DMS 273 treated with DMSO at 0.1 percent for 48 hours (cell line): ENCODE measurements at places on chromosomes 6 and 20.

GRCh38 chr6:30396833-30397479, 52.0 kb downstream of the RPP21 start:
- DNase-seq, result no peak

DNA sequence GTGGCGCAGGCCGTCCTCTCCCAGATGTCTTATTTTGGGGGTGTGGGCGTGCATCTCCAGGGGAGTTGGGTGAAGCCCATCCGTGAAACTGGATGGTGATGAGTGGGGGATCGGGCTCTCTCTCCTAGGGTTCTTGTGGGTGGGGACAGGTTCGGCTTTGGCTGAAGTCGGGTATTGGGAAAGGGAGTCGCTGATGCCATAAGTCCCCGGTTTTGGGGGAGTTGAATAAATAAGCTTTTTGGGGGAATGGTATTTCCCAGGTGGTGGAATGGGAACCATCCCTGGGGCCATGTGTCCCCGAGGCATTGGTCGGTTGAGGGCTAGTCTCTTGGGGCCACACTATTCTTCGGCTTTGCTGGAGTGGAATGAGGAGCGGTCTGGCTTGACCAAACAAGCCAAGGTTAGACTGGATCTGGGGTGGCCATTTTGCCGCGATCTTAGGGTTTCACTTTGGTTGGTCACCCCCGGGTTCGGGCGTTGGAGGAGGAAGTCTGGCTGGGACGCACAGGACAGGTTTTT, 481 bp downstream of the ZNF133 start:
- DNase-seq, result no peak

DNA sequence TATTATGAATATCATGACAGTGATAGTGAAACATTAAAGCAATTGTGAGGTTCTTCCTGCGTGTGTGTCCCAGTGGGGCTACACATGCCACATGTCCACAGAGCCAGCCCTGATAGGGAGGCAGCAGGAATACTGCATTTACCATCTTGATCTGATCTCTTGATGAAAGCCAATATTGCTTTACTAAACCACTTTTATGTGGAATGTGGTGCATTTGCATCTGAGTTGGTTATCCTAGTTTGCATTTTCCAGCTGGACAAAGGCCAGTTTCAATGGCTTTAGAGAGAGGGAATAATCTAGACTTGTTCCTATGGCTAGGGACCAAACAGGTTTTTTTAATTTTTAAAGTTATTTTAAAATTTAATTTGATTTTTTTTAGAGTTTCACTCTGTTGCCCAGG, 216.3 kb upstream of the FERMT1 start:
- DNase-seq, result no peak

DNA sequence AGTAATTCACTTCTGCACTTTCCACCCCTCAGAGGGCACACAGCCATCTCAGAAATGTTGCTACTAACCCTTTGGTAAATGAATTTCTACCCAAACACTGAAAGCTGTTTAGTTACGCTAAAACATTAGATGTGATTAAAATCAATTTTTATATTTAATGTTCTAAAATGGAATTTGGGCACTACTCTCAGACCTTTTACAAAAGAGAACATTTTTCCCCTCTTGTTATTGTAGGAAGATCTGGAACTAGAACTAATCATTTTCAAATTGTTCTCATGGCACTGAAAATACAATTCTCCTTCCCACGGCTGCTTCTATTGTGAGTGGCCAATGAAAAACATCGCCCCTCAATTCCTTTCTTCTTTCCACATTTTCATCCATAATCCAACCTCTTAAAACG, 627.4 kb downstream of the CDH26 start:
- DNase-seq, result no peak

GRCh38 chr6:106910999-106911949, 63.3 kb downstream of the CD24 start:
- peak; percentile 77 for DNase-seq

DNA sequence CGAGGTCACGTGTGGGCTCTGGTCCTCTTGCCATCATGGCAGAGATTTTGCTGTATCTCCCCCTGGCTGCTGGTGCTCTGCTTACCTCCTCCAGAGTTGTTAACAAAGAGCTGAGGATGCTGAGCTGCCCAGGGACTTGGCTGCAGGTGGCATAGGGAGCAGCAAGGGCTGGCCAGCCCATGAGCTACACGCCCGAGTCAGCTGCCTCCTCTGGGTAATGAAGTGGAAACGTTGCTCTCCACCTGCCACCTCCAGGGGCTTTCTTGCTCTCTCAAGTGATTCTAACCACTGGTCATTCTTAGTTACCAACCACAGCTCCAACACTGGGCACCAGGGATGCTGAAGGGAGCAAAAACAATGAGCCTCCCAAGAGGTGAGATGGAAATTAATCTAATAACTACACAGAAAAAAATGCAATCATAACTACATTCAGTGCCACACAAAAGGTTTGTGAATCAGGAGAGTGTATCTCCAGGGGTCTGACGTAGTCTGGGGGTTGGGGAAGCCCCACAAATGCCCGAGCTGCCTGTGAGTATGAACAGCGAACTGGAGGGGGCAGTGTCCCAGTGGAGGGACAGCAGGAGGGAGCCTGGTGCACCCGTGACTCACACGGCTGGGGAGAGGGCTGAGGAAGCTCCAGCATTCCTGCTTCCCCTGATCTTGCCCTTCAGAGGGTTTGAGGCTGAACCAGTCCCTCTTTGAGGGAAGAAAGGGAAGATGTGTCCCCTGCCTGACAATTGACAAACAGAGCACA, 78.7 kb downstream of the CDH26 start:
- no peak for DNase-seq

DNA sequence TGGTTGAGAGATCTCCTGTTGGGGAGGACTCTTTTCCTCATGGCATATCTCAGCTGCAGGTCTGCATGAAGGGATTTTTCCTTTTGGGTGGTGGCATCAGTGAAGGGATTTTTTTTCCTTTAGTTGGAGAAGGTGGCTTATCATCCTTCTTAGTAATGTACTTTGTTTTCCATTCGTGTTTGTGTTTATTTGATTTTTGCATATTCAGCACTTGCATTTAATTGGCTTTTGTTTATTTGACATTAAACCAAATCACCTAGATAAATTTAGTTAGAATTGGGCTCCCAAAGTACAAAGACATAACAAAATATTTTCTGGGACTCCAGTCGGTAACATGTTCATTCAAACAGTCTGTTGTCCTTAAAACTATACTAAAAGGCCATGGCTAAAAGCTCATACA, 56.2 kb upstream of the MANEA start:
- no peak for DNase-seq

DNA sequence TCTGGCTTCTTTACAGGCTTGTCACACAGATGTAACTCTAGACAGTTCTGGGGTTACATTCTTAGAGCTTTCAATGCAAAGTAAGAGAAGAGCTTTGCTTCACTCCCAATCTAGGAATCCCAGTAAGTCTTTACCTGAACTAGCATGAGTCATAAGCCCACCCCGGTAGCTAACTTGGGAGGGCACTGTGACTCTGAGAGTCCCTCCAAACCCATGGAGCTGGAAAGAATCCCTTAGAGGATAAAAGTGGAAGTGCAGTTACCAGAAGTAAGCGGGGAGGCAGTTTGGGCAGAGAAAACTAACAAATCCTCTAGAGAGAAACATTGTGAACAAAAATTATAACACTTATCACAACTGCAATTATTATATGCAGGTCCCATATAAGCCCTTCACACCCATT, 84.0 kb upstream of the SMLR1 start:
- DNase-seq, result no peak

- no peak for DNase-seq
Observed at GRCh38 chr20:20227013-20227571, 140.8 kb upstream of the INSM1 start.
